ENCODE measurements at places on chromosomes 4 and X. TPM values are rescaled to one million over a fixed set of nuclear protein-coding genes. Genes with fewer than 3 reads are reported as not detected.

GRCh38 chr4:145540235-145540634 lies 58.6 kb downstream of the SMAD1 start:
- H3K4me1 ChIP-seq, result no peaks in the 10 kb centered on the region
- no peak overlapping the region for H3K4me3 ChIP-seq
- DNase-seq, result no peak

The NLGN3 gene
- 2.7 TPM for total RNA-seq

GRCh38 chr4:212438-213188 lies 88.3 kb downstream of the ZNF718 start:
- no peak overlapping the region for H3K4me3 ChIP-seq
- peaks cover 2% of the 10 kb centered on the region for H3K36me3 ChIP-seq
- no peak overlapping the region for H3K27ac ChIP-seq
- H3K27me3 ChIP-seq, result no peaks in the 10 kb centered on the region
- H3K4me1 ChIP-seq, result peaks cover 40% of the 10 kb centered on the region
- no peak for DNase-seq

- no peak overlapping the region for H3K27ac ChIP-seq
- H3K27me3 ChIP-seq, result no peaks in the 10 kb centered on the region
- no peaks in the 10 kb centered on the region for H3K36me3 ChIP-seq
- no peak for DNase-seq
These were observed 14.4 kb upstream of the SOD3 start for GRCh38 chr4:24780936-24781495.

The RBBP7 gene
- total RNA-seq, result 110 TPM

DNA sequence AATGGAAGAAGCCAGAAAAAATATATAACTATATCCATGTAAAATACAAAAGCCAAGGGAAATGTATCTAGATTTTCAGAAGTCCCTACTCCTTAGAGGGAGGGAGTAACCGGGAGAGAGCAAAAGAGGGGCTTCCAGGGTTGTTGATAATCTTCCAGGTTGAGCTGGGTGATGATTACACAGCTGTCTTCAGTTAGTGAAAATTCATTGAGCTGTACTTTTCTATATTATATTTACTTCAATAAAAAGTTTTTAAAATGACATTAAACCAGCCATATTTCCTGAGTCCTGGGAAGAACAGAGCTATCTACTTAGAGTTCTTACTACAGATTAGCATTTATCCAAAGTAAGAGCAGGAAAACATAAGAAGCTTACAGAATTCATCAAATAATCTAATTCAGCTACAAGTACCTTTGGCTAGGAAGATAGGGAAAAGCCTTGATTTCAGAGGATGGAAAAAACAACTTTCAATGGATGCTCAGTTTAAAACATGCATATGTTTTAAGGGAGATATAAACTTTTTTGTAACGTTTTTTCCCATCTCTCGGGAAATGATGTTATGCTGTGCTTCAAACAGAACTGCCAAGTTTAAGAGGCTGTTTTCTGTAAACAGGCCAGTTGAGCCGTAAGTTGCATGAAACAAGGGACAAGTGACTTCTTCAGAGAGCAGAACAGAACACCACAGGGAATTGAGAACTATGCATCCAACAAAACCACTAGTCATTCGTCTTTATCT lies 204.6 kb downstream of the SCFD2 start:
- no peaks in the 10 kb centered on the region for H3K4me1 ChIP-seq
- no peak for DNase-seq
- H3K4me3 ChIP-seq, result no peak overlapping the region

DNA sequence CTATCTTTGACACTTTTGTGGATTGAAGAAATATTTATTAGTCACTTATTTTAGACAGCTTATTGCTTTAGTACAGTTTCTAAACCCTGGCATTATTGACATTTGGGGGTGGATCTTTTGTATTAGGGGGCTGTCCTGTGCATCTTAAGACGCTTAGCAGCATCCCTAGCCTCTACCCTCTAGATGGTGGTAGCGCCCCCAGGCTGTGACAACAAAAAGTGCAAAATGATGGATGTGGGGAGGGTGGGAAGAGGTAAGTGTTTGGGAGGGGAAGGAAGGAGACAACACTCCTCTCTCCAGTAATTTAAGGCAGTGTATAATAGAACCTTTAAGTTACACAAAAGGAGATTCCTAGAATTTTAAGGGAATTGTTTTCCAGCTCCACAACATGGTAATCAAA lies 1210.6 kb downstream of the C4orf33 start:
- H3K36me3 ChIP-seq, result no peaks in the 10 kb centered on the region
- H3K27ac ChIP-seq, result no peak overlapping the region
- no peak for DNase-seq
- no peaks in the 10 kb centered on the region for H3K27me3 ChIP-seq

- H3K4me3 ChIP-seq, result peak overlapping the region; percentile 53
- no peak for DNase-seq
- peaks cover 5% of the 10 kb centered on the region for H3K36me3 ChIP-seq
- no peaks in the 10 kb centered on the region for H3K27me3 ChIP-seq
- H3K27ac ChIP-seq, result peak overlapping the region; percentile 93
These were observed 12.0 kb downstream of the P2RY10 start for GRCh38 chrX:78957049-78957767.

GRCh38 chr4:53547983-53548382 lies 43.3 kb downstream of the LNX1 start:
- H3K27ac ChIP-seq, result no peak overlapping the region
- H3K36me3 ChIP-seq, result no peaks in the 10 kb centered on the region

DNA sequence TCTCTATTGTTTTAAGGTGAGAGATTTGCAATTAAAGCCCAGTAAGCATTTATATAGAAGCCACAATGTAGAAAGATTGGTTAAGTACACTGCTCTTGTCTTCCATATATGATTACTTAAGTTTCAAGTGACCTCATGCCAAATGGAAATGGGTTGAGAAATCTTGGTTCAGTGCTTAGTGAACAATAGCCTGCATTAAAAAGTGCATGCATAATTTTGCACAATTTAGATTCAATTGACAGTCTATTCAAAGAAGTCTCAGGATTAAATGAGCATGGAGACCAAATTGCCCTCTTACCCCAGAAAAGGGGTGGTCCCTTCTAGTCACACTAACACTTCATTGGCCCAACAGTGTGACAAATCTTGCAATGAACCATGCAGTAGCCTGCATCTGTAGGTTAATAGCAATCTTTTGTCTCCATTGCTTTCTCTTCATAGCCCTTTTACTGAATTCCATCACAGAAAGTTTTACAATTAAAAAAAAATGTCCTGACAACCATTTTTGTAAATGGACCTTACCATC lies 93.6 kb downstream of the HHIP start:
- no peaks in the 10 kb centered on the region for H3K27me3 ChIP-seq
- H3K4me1 ChIP-seq, result no peaks in the 10 kb centered on the region
- H3K27ac ChIP-seq, result no peak overlapping the region
- DNase-seq, result no peak
- H3K36me3 ChIP-seq, result no peaks in the 10 kb centered on the region

DNA sequence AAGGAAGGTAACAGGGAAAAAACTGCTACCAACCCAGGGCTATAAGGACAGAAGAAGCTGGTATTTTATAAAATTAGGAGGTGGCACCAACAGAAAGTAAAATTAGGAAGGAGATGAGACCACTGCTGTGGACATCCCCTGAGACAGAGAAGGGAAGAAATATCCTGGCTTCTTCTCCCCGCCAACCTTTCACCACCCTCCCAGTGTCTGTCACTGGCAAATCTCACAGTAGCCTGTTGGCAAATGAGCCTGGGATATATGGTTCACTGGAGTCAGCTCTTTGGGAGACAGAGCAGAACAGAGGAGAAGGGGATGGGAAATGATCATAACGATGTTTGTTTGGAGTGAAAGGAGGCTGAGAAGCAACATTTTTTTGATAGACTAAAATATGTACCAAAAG lies 190.9 kb upstream of the PACRGL start:
- no peak for DNase-seq
- no peaks in the 10 kb centered on the region for H3K4me1 ChIP-seq
- H3K27ac ChIP-seq, result no peak overlapping the region
- H3K27me3 ChIP-seq, result no peaks in the 10 kb centered on the region

The CRMP1 gene
- not detected for total RNA-seq

DNA sequence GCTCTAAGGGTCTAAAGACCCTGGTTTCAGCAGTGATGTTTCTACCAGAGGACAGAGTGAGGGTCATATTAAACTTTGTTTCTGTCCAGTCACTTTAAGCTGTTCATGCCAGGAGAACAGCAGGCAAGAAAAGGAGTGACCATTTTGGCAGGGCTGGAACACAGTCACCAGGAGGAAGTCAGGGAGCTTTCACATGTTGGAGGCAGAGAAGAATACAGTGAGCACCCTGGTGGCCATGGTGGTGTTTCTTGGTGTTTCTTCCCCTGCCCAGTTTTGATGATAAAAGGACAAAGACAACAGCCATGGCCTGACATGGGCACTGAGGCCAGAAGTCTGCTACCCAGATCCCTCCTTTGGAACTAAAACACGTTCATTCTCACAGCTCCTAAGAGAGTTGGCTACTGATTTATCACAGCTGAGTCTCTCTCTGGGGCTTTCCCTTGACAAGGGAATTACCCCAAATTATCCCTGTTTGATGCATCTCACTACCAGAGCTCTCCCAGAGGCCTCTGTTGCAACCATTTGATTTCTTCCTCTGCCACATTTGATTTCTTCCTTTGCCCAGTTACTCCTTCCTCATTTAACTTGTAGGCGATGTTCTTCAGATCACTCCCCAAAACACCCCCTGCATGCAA lies 106.4 kb upstream of the NWD2 start:
- no peak overlapping the region for H3K27ac ChIP-seq
- no peak for DNase-seq
- no peaks in the 10 kb centered on the region for H3K4me1 ChIP-seq
- H3K4me3 ChIP-seq, result no peak overlapping the region

GRCh38 chrX:10992110-10992509 lies 119.0 kb upstream of the HCCS start:
- no peaks in the 10 kb centered on the region for H3K27me3 ChIP-seq
- no peak for DNase-seq
- no peak overlapping the region for H3K27ac ChIP-seq
- no peaks in the 10 kb centered on the region for H3K4me1 ChIP-seq

- H3K27ac ChIP-seq, result peak overlapping the region; percentile 87
- H3K4me3 ChIP-seq, result peak overlapping the region; percentile 88
- H3K36me3 ChIP-seq, result no peaks in the 10 kb centered on the region
- peaks cover 3% of the 10 kb centered on the region for H3K27me3 ChIP-seq
These were observed 123.7 kb downstream of the STOX2 start for GRCh38 chr4:184028561-184029374.

DNA sequence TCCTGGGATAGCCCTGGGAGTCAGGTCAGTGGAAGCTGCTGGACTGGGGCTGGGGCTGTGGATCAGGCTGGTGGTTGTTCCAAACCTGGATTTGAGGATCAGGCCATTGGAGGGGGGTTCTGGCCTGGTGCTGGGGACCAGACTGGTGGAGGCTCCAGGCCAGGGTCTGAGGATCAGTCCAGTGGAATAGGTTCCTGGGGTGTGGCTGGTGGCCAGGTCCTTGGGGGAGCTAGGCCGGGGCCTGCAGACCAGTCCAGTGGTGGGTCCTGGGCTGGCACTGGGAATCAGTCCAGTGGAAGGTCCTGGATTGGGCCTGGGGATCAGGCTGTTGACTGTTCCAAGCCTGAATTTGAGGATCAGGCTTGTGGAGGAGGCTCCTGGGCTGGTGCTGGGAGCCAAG lies 8.0 kb downstream of the ARMCX4 start:
- no peak overlapping the region for H3K4me3 ChIP-seq
- DNase-seq, result no peak
- peaks cover 6% of the 10 kb centered on the region for H3K4me1 ChIP-seq
- no peaks in the 10 kb centered on the region for H3K27me3 ChIP-seq
- H3K36me3 ChIP-seq, result peaks cover 5% of the 10 kb centered on the region

- peaks cover 2% of the 10 kb centered on the region for H3K27me3 ChIP-seq
- no peak for DNase-seq
- H3K4me1 ChIP-seq, result no peaks in the 10 kb centered on the region
These were observed 379.3 kb downstream of the PPP3CA start for GRCh38 chr4:100968046-100968445.

GRCh38 chr4:7276515-7276914 lies 84.2 kb downstream of the SORCS2 start:
- peaks cover 2% of the 10 kb centered on the region for H3K27me3 ChIP-seq
- no peaks in the 10 kb centered on the region for H3K4me1 ChIP-seq
- no peak overlapping the region for H3K4me3 ChIP-seq

DNA sequence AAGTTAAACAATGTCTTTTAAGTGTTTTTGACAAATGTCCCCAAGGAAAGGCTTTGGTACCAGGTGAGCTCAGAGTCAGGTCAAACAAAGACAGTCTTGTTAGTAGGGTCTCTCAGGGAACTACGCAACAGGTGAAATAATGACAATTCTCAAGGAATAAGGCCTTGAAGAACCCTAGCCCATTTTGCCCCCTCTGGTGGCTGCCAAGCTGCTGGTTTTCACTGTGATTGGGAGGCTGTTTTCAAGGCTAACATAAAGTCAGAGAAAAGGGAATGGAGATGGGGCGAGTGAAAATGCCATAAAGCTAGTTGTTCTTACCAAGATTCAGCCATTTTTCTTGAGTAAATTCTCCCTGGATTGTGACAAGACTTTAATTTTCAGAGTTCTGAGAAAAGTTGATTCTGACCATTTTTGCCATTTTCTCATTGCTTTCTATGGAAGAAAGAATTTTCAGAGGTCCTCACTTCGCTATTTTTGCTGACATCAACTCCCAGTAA lies 58.7 kb downstream of the RWDD4 start:
- no peaks in the 10 kb centered on the region for H3K27me3 ChIP-seq
- no peaks in the 10 kb centered on the region for H3K36me3 ChIP-seq
- no peak for DNase-seq
- H3K4me1 ChIP-seq, result no peaks in the 10 kb centered on the region
- no peak overlapping the region for H3K4me3 ChIP-seq
